Calu3 (cell line): ENCODE measurements at places on chromosomes 1 and 21. TPM values are rescaled to one million over a fixed set of nuclear protein-coding genes. Genes with fewer than 3 reads are reported as not detected.

Gene PLA2G4A
- 29.8 and 36.0 TPM in 2 replicates for total RNA-seq

GRCh38 chr1:102578804-102579203 is 529.5 kb downstream of the COL11A1 start:
- no peak overlapping the region for H3K4me3 ChIP-seq
- H3K36me3 ChIP-seq, result no peaks in the 10 kb centered on the region
- H3K4me1 ChIP-seq, result no peaks in the 10 kb centered on the region
- no peak for DNase-seq
- H3K27ac ChIP-seq, result no peak overlapping the region

DNA sequence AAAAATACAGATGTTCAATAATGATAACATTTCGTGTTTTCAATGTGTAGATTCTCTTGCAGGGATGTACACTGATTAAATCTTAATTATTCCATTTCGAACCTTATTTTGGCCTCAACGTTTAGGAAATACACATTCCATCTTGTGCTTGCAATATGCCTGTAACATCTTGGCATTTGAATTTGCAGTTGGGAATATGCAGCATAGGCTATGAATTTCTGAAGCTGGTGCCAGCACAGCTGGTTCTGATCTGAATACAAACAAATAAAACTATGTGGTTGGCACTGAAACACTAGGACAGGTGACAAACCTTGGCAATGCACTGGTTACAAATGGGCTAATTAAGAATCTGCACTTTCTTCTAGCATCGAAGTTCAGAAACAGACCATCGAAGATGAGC is 108.4 kb downstream of the ERG start:
- H3K4me3 ChIP-seq, result no peak overlapping the region
- DNase-seq, result no peak
- no peak overlapping the region for H3K27ac ChIP-seq
- H3K4me1 ChIP-seq, result no peaks in the 10 kb centered on the region

- peak overlapping the region; percentile 68 for H3K4me3 ChIP-seq
- peaks cover 34% of the 10 kb centered on the region for H3K4me1 ChIP-seq
These were observed 2.3 kb downstream of the SLC37A1 start for GRCh38 chr21:42515708-42516502.

DNA sequence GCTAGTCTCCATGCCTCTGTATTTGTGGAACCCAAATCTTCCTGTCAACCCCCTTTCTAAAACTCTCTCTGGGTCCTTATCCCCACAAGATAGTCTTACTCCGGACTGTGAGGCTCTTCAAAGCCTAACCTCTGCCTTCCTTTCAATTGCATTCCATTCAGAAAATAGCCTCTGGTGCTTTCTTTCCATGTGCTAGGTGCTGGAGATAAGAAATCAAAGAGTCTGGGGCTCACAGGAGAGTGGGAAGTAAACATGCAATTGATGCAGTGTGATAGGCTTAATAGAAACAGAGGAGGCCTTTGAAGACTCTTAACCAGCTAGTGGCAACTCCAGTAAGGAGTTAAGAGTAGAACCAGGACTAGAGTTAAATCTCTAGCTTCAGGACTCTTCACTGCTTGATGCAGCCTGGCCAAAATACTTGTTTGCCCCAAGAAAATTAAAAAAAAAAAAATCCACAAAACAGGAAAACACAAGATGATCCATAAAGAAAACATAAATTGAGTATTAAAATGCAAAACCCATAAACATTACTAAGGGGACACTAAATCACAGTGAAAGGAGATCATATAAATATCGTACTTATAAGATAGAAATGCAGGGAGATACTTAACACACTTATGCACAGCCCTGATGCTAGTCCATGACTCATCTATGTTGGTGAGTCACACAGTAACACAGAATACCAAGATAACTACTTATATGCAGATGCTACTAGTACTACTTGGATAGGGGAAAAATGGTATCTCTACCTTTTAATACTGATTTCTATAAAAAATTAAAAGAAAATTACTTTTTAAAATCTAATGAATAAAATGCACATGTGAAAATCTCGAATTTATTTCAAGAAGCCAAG is 341.5 kb downstream of the KCNH1 start:
- H3K27ac ChIP-seq, result no peak overlapping the region
- H3K27me3 ChIP-seq, result peaks cover 51% of the 10 kb centered on the region
- no peaks in the 10 kb centered on the region for H3K4me1 ChIP-seq
- no peaks in the 10 kb centered on the region for H3K36me3 ChIP-seq

- no peak overlapping the region for H3K27ac ChIP-seq
- H3K27me3 ChIP-seq, result no peaks in the 10 kb centered on the region
- H3K36me3 ChIP-seq, result no peaks in the 10 kb centered on the region
- DNase-seq, result no peak
- H3K4me1 ChIP-seq, result peaks cover 9% of the 10 kb centered on the region
- no peak overlapping the region for H3K4me3 ChIP-seq
These were observed 96.7 kb downstream of the EPHB2 start for GRCh38 chr1:22807340-22807739.

DNA sequence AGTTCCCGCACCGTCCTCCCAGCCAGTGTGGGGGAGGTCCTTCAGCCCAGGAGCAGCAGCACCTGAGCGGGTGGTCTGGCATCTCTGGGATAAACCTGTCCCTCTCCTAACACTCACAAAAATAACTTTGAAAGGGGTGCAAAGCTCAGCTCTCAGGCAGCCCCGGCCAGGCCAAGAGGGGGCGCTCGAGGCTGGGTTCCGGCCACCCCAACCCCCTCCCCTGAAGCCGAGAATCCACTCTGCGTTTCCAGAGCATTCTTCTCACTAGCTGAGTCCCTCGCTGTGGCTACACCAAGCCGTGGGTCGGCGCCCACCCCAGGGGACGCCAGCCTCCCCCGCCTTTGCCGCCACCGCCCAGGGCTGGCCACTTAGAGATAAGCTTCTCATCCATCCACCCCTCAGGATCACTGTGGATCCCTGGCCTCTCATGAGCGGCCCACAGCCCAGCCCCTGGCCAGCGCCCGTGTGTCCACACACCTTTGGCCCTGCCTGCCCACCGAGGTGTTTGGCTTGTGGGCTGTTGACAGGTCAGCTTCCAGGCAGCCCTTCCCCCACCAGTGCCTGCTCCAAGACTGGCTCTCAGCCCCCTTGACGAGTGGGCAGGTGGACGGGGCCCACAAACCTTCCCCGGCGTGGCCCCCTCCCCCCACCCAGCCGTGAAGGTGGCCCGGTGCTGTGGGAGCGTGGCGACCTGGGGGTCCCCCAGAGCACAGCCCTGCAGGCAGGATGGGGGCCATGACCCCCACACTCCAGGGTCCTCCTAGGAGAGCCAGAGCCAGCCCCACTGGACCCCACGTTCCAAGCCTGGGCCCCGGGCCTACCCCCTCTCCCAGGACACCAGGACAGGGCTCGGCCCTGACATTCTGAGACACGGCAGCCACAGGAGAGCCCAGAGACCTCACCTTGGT is 1.9 kb downstream of the FTCD start:
- H3K4me1 ChIP-seq, result no peaks in the 10 kb centered on the region
- no peaks in the 10 kb centered on the region for H3K36me3 ChIP-seq
- H3K4me3 ChIP-seq, result no peak overlapping the region
- peak; percentile 50 for DNase-seq
- H3K27me3 ChIP-seq, result no peaks in the 10 kb centered on the region
